ENCODE measurements at places on chromosomes 16 and 17.
A peak's percentile ranks its signal among the peaks of the same experiment; 100 is the strongest.

DNA sequence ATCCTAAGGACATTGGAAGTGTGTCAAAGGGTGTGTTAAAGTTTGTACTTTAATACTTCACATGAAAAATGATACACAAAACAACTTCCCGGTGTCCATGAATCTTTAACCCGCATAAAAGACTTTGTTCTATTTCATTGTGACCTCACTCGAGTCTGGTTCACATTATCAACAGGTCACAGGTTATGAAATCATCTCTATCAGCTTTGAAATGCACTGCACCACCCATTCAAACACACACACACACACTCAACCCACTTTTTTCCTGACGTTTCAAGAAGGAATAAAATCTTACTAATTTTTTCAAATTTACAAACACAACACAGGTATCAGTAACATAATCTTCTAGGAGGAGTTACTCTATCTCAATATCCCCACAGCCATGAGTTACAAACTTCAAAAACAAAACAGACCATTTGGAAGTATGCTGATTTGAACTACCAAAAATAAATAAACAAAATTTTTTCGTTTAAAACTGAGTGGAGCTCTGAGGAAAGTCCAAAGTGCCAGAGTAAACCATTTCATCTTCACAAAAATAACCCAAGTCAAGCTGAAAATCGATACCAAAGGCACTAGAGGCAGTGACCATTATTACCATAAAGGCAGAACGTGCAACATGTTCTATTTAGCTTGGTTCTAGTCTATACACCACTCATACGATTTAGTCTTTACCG lies 2.7 kb downstream of the ACOX1 start:
- no peak for DNase-seq

DNA sequence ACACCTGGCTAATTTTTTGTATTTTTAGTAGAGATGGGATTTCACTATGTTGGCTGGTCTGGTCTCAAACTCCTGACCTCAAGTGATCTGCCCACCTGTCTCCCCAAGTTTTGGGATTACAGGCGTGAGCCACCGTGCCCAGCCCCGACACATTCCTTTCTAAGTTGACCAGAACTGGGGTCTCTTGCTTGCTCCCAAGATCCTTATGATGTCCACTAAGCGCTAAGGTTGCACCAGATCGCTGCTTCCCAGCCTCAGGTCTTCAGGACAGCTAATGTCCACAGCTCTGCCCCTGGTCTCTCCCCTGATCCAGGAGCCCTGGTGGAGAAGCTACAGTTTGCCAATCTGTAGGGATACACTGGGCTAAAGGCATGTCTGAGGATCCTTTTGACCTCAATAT lies 29.5 kb downstream of the NSMCE1 start:
- DNase-seq = no peak

GRCh38 chr16:74480150-74481029 lies 59.1 kb upstream of the CLEC18B start:
- DNase-seq = no peak

- DNase-seq = peak; percentile 75
Measured at GRCh38 chr17:57597531-57598453, 147.3 kb downstream of the CCDC182 start.

DNA sequence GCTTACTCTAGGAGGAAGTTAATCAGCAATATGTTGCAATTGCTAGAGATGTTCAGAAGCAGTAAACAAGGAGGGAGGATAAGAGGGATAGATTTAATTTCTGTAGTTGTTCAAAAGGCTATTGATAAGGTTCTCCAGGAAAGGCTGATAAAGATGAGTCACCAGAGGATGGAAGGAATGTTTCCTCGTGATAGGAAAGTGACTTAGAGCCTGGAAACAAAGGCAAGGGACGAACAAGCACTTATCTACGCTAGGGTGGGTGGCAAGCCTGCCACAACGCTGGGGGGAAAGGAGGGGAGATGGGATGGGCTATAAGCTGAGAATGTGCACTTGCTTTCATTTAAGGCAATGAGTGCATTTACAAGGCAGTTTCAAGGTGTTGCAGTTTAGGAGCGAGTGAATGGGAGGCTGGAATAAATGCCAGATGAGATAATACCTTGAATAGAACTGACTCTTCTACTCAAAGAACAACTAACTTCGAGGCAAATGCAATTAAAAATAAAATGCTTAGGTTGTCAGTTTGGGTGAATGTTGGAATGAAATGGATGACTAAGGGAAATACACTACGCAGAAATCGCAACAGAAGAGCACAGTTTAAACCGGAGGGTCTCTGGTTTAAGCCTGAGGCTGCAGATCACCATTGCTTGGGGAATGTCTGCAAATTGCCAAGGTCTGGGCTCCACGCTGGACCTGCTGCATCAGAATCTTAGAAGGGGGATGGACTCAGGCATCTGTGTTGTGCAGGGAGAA lies 76.0 kb upstream of the RBBP6 start:
- no peak for DNase-seq

DNA sequence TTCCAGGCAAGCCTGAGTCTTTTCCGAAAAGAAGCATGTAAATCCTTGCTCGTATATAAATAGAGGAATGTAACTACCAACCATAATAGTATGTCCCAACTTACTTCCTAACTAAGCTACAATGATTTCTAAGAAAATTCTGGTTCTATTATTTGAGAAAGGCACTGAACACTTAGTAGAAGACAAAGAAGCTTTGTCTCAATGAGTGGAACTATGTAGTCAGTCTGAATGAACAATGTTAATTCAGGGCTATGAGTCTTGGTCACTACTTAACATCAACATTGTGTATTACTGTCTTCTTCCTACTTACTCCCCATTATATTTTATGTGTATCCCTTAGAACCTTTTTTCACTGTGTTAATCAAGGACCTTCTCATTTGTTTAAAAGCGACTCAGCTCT lies 206.0 kb downstream of the CYB561 start:
- no peak for DNase-seq

GRCh38 chr17:81468770-81469121 lies 43.9 kb downstream of the ACTG1 start:
- DNase-seq = no peak

- DNase-seq = no peak
Measured at GRCh38 chr16:1560153-1560552, 26.7 kb downstream of the TMEM204 start.

DNA sequence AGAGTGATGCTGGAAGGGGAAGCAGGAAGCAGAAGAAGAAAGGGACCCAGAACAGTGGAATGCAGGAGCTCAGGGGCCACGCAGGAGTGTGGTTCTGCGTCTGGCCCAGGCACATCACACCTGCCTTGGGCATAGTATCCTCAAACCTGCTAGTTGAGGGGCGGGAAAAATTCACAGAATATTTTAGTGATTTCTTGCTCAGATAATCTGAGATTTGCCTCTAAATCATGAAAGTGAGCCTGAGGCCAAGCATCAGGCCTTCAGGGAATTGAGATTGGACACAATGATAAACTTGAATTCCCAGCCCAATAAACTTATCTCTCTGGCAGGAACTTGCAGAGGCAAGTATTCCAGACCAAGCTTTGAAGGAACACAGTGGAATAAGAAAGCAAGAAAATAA lies 48.5 kb upstream of the CCL2 start:
- no peak for DNase-seq

- peak; percentile 19 for DNase-seq
Measured at GRCh38 chr16:50238868-50239301, 27.5 kb upstream of the ADCY7 start.

- DNase-seq = no peak
Measured at GRCh38 chr16:70661534-70661917, 15.2 kb downstream of the IL34 start.

- no peak for DNase-seq
Measured at GRCh38 chr17:67150826-67151225, 94.2 kb downstream of the HELZ start.

- DNase-seq = no peak
Measured at GRCh38 chr17:78995761-78996451, 13.7 kb downstream of the CANT1 start.

- DNase-seq = no peak
Measured at GRCh38 chr17:1095090-1095852, 84.5 kb downstream of the ABR start.

GRCh38 chr17:19762515-19762961 lies 14.4 kb upstream of the ALDH3A1 start:
- DNase-seq = no peak

GRCh38 chr17:57234061-57234738 lies 22.1 kb upstream of the MSI2 start:
- no peak for DNase-seq

GRCh38 chr17:30332057-30332542 lies 1.8 kb downstream of the TMIGD1 start:
- DNase-seq = no peak

GRCh38 chr16:17359788-17360390 lies 110.9 kb downstream of the XYLT1 start:
- no peak for DNase-seq

GRCh38 chr17:34658811-34659560 lies 79.6 kb downstream of the TMEM132E start:
- DNase-seq = no peak

- DNase-seq = no peak
Measured at GRCh38 chr17:57956291-57957119, 1.3 kb upstream of the CUEDC1 start.

DNA sequence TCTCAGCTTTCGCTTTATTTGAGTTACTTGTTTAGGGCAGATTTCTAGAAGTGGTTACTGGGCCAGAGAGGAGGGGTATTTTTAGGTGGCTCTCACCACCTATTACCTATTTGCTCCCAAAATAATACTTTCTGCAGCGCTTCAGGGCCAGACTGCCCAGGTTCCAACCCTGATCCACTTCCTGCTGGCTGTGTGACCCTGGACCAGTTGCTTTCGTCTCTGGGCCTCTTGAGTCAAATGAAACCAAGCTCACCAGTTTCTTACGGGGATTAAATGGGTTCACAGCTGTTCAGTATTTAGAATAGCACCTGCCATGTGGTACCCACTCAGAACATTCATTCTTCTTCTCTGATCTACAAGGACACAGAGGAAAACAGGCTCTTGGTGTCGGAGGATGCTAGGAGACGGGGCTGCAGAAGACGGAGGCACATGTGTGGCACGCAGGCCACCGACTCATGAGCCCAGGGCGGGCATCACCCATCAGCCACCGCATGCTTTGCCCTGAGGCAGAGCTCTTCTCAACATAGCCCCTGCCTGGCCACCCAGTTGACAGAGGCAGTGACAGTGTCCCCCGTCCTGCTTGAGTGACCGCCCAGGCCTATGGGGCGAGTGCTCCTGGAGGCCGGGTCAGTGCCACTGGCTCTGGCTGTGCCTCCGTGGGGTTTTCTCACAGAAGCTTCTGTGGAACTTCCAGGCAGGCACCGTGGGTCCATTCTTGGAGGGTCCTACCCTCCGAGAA lies 149.0 kb upstream of the PLCG2 start:
- no peak for DNase-seq

DNA sequence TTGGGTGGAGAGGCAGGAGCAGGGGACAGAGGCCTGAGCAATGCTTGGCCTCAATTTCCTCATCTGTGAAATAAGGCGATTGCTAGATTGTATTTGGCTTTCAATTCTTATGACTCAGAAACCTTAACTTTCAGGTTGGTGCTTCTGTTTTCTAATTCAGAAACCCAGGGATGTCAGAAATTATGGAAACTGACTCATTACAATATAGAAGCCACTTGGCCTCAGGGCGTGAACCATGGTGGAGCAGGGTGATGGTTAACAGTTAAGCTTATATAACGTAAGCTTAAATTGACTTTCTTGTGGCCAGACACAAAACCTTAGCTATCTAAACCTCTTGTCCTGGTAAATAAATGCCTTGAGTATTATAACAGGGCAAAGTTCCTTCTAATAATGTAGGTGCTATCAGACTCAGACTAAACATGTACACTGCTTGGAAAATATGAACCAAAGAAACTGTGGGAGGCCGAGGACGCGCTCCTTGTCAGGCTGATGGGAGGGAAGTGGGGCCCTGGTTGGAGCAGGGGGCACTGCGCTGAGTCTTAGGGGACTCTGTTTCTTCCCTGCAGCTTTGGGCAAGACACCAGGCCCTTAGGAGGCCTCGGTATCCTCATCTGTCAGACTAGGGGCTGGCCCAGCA lies 17.1 kb upstream of the SREBF1 start:
- DNase-seq = no peak

DNA sequence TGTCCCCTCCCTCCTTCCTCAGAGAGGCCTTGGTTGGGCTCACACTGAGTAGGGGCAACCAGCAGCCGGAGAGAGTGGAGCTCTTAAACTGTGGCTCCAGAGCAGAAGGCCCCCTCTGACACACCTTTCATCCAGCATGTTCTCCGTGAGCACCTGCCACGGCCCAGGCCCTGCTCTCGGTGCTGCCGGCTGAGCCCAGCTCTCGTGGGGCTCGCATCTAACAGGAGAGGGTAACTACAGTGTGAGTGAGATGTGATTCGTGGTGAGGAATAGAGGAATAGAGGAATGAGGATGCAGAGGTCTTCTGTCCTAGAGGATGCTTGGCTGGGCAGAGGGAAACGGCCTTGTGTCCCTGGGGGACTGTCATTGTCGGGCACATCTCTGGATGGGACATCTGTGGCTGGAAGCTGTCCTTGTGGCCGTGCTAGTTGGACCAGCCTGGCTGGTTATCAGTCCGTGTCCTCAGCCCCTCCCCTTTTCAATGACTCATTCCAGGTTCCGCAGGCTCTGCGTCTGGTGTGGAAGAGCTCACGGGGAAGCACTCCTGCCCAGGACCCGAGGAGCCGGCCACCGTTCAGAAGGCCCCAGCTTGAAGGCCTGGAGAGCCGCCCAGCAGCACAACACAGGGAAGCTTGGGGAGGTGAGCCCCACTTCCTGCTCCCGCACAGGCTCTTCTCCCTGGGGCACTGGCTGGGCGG lies 11.9 kb upstream of the DNASE1 start:
- no peak for DNase-seq

DNA sequence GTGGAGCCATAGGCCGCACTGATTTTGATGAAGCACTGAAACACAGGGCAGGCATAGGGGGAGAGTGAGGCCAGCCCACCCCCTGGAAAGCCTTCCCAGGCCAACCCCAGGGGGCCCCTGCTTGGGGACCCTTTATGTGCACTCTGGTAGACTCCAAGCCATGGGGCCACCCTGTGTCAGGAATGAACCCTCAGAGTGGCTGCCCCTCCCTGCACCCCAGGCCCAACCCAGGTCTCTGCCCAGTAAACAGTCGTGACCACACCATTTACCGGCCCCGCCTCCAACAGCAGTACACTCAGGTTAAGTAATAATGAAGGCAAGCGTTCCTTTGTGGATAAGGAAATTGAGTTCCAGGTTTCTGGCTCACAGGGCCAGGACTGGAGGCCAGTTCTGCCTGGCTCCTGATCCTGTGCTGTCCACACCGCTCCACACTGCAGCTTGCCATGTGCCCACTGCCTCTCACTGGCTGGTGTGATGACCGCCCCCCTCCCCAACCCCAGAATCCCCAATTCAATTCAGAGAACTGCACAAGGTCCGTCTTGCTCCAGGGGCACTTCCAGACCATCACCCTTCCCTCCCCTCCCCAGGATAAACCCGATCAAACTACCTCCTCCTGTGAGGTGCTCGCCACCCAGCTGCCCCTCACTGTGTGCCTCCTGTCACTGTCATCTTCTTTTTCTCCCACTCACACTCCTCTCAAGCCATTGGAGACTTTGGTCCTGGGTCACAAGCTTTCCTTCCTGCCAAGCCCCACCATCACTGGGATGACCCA lies 13.6 kb downstream of the PIMREG start:
- no peak for DNase-seq

DNA sequence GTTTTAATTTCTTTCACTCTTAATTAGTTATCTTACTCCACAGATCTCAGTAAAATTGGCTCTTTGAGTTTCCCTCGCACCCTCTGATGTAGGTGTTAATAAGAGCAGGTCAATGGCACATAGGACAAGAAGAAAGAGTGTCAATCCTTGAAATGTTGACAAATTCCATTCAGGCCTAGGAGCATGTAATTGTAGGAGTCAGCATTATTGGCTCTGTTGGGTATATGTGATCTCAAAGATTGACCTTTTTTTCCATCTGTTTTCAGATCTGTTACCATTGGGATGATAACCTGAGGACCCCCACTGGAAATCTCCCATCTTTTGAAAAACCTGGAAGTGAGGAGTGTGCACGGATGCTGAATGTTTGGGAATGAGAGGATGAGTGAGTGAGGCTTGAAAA lies 11.8 kb upstream of the TBKBP1 start:
- DNase-seq = no peak
